ENCODE measurements at places on chromosomes 3 and 15. TPM values are rescaled to one million over a fixed set of nuclear protein-coding genes. Genes with fewer than 3 reads are reported as not detected.

- no peak for DNase-seq
Observed at GRCh38 chr3:165635791-165636683, 201.2 kb downstream of the BCHE start.

- no peak for DNase-seq
Observed at GRCh38 chr3:122959339-122959738, 68.2 kb downstream of the SEMA5B start.

DNA sequence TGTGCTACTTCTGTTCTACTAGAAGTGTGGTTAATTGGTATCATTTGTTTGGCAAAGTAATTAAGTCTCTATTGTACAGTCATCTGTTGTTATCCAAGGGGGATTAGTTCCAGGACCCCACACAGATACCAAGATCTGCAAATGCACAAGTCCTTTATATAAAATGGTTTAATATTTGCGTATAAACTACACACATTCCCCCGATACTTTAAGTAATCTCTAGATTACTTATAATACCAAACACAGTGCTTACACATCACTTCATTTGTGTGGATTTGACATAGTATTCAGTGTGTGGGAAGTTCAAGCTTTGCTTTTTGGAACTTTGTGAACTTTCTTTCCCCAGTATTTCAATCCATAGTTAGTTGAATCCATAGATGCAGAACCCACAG lies 50.5 kb upstream of the ABI3BP start:
- DNase-seq = no peak

RGMA gene
- 10.1 TPM for polyA plus RNA-seq

- DNase-seq = no peak
Observed at GRCh38 chr3:25583343-25583742, 81.4 kb downstream of the TOP2B start.

DNA sequence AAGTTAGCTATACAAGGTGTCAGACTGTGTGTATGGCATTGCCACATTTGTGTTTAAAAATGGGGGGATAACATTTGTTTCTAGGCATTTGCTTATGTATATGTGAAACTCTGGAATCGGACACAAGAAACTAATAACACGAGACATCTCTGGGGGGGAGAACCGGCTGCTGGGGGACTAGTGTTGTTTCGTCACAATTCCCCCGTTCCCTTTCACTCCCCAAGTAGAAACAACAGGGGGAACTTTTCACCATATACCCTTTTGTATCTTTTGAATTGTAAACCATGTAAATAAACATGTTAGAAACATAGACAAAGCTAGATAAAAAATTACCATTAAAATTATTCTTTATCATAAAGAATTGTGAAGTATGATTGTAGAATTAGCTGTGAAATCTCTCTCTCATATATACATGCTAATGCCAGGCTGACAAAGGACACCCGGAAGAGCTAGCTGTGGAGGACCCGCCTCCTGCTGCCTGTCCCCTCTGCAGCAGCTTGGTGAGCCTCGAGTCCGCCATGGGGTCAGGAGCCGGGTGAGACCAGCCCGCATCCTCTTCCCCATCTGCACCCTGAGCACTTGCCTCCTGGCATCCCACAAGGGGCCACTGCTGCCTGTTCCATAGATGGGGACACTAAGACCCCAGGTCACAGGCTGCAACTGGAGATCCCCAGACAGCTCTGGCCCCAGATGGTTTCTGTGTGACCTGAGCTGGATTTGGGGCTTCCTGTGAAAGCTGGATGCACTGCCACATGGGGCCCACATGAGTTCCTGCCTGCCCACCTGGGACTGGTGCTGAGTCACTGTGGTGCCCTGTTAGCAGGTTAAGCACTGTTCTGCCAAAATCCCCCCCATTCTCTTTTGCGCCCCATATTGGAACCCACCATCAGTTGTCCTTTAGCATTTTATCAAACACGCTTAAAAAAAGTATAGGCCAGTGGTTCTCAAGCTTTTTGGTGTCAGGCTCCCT lies 91.6 kb downstream of the IQSEC1 start:
- DNase-seq = no peak

DNA sequence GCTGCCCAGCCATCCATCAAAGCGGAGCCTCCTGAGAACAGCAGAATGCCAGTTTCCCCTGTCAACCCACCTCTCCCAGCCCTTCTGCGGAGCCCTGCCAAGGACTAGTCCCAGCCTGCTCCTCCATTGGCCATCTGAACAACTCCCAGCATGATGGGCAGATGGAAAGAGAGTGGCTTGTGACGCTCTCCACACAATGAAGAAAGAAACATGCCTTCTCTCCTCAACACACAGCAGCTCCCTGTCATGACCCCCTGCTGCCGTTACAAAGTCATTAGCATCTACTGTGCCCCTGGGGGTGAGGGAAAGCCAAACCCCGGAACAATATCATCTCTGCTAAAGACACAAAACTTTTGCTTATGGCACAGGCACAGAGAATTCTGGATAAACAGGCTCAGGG lies 33.6 kb downstream of the MECOM start:
- no peak for DNase-seq

DCP1A gene
- polyA plus RNA-seq = 34.2 TPM

DNA sequence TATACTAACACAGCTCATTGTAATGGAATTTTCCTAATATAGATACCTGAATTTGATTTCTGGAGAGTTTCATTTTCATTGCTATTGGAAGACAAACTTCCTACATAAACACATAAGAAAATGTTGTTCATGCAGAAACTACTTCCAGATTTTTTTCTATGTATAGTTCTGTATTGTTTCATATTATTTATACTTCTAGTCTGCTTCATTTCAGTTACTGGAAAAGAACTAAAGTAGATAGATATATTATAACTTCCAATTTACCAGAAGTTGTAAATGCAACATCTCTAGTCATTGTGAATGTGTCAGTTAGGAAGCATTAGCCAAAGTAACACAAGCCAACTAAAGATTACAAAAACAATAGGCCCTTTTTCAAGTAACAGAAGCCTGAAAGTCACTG lies 147.3 kb upstream of the ZNF385D start:
- no peak for DNase-seq

SCAANT1 gene
- 0.53 TPM for polyA plus RNA-seq

DNA sequence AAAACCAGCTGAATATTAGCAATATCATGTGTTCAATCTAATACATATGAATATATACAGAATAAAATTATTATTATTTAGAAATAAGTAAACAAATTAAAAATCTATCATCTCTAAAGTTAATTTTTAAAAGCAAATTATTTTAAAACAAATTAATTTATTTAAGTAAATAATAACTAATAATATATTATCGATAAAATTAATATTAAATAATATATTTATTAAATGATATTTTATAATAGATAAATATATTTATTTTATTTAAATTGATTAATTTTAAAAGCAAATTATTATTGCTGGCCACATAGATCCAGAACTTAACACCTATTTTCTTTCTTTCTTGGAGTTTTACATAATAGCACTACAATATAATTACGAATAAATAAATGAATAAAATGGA lies 22.2 kb downstream of the RTP3 start:
- DNase-seq = no peak

DNA sequence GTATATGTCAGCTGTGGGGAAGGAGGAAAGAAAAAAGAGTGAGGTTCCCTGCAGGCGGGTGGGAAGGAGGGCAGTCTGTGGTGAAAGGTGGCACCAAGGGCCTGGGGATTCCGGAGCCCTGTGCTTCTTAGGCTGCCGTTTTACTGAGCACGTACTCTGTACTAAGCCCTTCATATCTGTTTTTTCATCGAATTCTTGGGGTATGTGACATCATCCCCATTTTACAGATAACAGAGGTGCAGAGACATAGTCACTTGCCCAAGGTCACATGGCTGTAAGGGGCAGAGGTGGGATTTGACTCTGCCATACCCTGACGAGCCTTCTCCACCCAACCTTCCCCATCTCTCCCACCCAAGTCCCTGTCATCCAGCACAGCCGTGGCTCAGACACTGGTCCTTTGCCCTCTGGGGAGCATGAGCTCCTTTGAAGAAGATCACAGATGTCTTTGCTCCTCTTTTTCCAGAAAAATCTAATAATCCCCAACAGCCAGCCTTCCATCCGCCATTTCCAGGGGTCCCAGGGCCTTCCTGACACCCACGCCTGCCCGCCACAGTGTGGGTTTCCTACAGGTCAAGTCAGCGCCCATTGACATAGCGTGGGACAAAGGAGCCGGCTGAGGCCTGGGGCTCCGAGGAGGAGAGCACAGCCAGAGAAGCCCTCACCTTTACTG lies 24.2 kb downstream of the CYP11A1 start:
- no peak for DNase-seq

GRCh38 chr3:167441256-167441655 lies 32.6 kb downstream of the SERPINI2 start:
- no peak for DNase-seq

DNA sequence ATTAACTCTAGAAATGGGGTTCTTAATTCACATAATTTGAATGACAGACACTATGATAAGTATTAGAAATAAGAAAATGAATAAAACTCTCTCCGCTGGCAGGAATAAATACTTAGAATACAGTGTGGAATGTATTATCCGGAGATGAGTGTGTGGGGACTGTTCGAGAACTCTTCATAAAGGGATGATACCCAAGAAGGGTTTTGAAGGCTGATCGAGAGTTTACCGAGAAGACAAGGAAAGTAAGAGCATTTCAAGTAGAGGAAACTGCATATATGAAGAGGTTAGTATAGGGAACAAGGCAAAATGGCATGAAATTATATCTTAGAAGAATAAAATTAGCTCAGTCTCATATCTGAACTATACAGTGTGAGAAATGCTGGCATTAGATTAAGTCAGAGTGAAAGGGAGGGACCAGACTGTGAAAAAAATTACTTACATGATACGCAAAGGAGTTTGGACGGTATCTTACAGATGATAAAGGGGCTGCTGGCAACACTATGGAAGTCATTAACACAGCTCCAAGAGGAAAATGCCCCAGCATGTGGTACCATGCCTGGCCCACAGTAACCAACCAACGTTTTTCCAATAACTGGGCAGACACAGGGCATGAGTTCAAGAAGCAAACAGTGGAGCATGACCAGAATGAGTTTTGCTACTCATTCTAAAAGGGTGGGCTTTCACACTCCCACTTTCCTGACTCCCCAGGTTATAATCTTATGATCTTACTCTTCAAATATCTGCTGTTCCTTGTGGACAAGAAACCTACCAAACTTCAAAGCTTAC lies 6.5 kb downstream of the DCBLD2 start:
- DNase-seq = no peak

DNA sequence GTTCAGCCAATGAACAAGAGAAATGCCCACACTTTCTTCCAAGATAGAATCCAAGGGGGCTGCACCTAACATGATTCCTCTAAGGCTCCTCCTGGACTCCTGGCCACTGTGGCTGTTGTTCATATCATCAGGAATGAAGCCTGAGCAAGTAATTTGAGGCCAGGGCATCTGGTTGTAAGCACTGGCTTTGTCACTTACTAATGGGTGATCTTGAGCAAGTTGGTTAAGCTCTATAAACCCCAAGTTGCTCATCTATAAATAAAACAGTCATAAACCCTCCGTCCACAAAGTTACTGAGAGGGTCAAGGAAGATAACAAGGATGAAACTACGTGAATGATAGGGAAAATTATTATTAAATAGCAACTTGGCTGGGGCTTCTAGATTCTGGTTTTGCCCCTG lies 58.3 kb downstream of the CDC25A start:
- no peak for DNase-seq

DNA sequence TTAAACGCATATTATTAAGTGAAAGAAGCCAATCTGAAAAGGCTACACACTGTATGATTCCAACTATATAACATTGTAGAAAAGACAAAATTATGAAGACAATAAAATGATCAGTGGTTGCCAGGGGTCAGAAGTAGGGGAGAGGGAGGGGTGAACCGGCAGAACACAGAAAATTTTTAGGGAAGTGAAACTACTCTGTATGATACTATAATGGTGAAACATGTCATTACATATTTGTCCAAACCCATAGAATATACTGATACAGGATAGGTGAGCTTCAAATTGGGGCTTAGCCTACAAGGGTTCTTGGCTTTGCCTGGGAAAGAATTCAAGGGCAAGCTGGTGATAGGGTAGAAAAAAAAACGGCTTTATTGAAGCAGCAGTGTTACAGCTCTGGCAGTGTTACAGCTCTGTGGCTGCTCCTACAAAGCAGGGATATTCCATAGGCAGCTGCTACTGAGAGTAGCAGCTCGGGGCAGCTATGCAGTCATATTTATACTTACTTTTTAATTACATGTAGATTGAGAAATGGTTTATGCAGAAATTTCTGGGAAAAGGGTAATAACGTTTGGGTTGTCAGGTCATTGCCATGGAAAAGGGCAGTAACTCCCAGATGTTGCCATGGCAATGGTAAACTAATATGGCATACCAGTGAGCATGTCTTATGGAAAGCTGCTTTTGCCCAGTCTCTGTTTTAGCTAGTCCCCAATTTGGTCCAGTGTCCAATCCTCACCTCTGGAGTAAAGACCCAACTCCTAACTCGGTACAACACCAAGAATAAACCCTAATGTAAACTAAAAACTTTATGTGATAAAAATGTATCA lies 125.1 kb upstream of the SLC25A36 start:
- no peak for DNase-seq

SNTN gene
- 0.14 TPM for polyA plus RNA-seq

GRCh38 chr3:112647122-112647521 lies 6.2 kb upstream of the CCDC80 start:
- no peak for DNase-seq

GRCh38 chr15:32125595-32125994 lies 95.3 kb downstream of the CHRNA7 start:
- no peak for DNase-seq

GRCh38 chr15:69843900-69844304 lies 253.8 kb downstream of the TLE3 start:
- DNase-seq = no peak

DNA sequence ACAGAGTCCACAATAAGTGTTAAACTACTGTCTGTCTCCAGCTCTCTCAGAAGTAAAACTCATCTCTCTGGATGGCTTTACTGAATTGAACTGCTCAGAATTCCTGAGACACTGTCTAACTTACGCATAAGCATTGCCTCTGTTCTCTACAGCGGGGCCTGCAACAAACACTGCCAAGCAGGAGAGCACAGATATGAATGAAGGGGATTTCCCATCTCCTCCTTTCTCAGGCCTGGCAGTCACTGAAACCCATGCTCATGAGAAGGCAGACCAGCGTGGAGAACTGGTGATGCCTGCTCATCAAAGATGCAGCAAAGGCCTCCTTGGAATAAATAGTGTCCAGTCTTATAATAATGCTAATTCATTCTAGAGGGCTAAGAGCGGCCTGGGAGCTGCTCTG lies 10.3 kb downstream of the RASGRP1 start:
- no peak for DNase-seq

GRK7 gene
- 0.21 TPM for polyA plus RNA-seq

All from right renal pelvis (tissue), 4 donors.